ENCODE measurements at places on chromosomes 4 and X.

DNA sequence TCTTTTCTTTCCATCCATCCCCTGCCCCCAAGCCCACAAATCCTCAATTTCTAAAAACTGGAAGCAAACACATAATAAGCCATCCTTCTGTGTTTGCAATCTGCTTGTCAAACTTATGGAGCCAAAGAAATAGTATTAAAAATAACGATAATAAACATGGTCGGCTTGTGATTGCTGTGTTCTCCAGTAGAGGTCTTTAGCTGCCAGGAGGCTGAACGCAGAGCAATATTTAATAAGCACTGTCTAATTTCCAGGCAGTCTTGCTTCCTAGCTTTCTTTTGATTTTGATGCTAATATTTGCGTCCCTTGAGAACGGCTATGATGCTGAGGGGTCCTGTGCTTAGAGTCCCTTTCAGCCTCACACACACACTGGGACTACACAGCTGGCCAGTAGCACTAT is 3.2 kb upstream of the HELT start:
- DNase-seq, result no peak

DNA sequence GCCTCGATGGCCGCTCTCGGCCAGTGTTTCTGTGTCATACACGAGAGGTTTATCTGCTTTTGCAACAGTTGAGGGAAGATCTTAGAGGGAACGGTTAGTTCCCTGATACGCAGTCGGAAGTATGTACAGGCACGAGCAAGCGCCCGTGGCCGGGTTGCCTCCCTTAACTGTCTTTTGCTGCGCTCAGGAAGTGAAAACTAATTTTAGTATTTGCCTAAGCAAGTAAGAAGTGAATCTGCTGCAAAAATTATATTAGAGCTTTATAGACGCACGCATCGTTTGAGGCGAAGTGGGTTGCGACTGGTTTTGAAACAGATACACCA is 695 bp downstream of the MTM1 start:
- no peak for DNase-seq

GRCh38 chrX:13666836-13667235 is 13.9 kb downstream of the TCEANC start:
- DNase-seq, result no peak

GRCh38 chrX:148913971-148914370 is 413.6 kb downstream of the AFF2 start:
- no peak for DNase-seq

DNA sequence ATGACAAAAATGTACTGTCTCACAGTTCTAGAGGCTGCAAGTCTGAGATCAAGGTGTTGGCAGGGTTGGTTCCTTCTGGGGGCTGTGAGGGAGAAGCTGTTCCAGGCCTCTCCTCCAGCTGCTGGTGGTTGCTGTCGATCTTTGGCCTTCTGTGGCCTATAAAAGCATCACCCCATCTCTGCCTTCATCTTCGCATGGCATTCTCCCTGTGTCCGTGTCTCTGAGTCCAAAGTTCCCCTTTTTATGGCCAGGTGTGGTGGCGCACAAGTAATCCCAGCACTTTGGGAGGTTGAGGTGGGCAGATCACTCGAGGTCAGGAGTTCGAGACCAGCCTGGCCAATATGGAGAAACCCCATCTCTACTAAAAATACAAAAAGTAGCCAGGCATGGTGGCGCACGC is 31.5 kb upstream of the ARAF start:
- no peak for DNase-seq

DNA sequence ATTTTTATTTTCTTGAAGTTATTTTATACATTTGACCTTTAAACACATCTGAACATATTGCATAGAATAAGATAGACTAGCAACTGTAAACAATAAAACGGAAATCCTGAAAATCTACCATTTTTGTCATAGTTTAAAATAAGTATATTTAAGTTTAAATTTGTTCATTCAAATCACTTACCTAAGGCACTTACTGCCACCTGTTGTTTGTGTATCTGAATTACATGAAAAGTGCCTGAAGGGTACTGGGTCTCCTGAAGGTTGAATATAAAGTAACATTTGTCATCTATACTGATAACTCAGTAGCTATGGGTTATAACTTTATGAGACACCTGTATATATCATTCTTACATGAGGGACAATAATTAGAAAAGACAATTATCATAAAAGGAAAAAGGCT is 38.6 kb downstream of the TRPC5 start:
- no peak for DNase-seq

GRCh38 chr4:163598028-163598427 is 103.5 kb downstream of the TMA16 start:
- no peak for DNase-seq

GRCh38 chrX:100704581-100705203 is 27.2 kb downstream of the SYTL4 start:
- no peak for DNase-seq

DNA sequence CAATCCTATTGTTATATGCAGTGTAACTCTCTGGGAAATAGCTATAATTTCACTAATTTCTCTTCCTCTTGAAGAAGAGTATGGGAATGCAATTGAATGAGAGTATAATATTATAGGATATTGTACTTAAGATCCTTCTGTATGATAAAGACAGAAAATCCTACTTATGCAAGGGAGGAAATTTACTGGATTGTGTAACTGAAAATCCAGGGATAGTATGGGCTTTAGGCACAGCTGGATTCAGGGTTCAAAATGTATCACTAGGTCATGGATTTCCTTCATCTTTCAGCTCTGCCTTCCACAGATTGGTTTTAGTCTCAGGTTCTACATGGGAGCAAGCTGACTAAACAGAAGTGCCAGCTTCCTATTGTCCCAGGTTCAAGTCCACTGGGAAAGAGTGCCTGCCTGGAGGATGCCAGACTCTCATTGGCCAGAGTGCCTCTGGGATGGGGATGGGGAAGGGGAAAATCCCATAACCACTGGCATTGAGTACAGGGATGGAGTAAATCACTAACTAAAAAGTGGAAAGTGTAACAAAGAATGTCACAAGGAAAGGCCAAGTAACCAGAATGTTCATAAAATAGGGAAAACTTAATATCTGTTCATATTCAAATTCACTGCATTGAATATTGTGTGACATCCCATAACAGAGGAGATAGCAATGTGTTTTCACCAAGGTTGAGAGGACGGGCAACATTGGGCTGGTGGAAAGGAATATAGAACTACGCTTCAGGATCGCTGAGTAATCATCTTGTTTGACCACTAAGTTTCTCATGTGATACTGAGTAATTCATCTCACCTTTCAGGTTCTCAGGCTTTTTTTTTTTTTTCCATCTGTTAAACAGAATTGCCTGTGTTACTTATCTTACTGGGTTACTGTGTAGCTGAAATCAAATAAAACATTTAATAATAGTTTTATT is 75.7 kb downstream of the ANXA3 start:
- no peak for DNase-seq

DNA sequence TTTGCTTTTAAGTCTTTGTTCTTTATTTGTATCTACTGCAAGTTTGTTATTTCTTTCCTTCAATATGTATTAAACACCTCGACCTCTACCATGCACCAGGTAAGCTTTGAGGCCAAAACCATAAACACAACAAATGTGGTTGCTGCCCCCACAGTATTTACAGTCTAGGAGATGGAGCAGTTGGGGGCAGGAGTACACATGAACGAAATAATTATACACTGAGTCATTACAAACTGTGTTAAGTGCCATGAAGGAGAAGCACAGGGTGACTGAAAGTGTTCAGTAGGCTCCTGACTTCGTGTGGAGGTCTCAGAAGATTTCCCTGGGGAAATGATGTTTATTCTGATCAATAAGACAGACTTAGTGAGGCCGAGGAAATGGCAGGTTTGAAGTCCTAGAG is 30.3 kb downstream of the SLC25A43 start:
- no peak for DNase-seq

DNA sequence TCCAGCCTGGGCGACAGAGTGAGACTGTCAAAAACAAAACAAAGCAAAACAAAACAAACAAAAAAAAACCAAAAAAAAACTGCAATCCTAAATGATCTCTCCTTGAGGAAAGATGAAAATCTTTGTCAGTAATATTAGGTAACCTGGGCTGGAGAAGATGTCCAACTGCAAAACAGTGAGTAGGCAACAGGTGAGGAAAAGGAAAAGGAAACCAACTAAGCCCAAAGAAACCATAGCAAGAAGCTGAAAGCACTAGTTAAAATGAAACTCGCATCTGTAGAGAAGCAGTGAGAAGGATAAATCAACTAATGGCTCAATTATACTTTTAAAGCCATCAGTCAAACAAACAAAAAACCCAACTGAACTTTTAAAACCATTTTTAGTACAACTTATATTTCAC is 54.2 kb downstream of the ENOX2 start:
- DNase-seq, result no peak

DNA sequence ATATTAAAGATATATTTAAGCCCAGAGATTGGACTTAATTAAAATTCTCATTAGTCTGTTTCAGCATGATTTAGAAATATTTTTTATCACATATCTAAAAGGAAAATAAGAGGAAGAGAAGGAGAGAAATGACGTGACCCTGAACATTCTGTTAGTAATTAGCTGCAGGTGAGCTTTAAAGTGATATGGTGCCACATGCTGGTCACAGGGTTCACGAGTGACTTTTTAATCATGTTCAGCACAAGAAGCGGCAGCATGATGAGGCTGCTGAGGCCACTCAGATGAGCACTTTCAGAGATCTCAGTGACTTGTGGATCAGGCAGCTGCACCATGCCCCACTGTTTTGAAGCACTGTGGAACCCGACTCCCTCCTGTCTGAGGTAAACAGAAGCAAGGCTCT is 37.9 kb upstream of the NPY2R start:
- DNase-seq, result no peak

DNA sequence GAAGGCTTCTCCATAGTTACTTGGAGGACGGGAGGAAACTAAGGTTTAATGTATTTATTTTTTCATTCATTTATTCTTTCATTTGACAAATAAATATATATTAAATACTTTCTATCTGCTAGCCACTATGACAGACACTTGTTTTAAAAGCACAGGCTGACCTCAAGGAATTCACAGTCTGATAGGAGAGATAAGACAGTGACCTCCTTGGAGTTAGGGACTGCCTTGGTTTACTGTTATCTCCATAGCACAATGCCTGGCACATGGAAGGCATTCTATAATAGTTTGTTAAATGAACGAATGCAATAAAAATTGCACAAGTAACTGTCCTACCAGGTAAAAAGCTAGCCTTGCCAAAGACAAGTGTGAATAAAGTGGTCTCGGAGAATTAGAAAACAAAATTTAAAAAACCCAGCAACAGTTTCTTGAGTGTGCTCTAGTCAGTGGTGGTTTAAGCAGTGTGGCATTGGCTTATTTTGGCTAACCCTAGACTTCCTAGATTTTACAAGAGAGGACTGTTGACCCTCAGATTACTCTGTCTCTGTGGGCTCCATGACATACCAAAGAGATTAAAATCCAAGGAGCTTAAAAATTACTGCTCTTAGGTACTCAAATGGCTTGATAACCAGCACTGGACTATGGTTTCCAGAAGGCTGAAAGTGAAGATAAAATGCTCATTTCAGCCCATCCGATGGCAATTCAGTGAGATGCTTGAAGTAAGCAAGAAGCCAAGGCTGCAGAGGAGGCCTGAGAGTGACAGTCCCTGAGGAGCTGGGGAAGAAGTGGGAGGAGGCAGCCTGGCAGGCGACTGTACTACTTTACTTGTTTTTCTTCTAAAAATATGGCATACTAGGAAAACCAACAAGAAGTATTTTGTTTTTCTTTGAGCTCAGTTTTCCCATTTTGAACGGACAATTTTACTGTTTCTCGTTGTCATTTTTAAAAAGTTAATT is 9.6 kb downstream of the AFP start:
- DNase-seq, result no peak

DNA sequence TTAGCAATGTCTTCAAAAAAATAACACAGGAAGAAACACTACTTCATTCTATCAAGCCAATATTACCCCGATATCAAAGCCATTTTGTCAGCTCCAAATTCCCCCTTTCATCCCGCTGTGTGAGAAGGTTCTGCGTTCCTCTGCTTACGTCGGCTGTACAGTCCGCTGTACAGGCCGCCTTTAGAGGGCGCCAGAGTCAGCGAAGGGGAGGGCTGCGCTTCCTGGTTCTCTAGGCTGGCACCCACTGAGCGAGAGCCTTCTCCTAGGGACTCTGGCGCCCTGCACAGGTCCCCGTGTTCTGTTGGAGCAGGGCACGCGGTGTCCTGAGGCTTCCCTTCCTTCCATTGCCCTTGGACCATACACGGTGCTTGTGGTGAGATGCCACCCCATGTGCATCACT is 25.3 kb upstream of the CT45A1 start:
- no peak for DNase-seq

DNA sequence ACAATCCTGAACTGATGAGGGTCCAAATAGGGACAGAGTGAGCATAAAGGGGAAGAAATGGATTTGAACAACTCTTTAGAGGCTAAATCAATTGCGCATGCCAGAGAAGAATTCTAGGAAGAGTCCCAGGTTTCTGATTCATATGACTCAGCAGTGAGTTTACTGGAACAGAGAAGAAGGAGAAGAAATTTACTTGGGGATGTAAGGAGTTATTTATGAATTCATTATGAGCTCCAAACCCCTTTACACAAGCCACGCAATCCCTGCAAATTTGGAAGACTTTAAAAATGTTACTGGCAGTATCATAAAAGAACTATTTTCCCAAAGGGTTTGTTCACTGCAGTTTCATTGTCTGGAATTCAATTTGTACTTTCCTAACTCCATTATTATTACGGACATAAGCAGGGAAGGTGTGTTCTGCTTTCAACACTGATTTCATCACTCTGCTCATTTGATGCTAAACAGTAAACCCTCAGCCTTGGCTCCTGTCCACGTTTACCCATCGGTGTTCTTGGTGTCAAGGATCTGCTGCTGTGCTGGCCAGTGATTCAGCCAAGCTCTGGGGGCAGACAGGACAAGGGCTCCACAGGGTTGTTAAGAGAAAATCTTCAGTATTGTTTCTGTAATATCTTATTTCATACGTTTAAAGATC is 273.7 kb downstream of the HNRNPD start:
- no peak for DNase-seq

- no peak for DNase-seq
These were observed 281.0 kb downstream of the LDB2 start for GRCh38 chr4:16617435-16617834.

- DNase-seq, result no peak
These were observed 78.8 kb downstream of the LDB2 start for GRCh38 chr4:16819652-16820051.

GRCh38 chr4:114318309-114318708 is 280.3 kb upstream of the UGT8 start:
- DNase-seq, result peak; percentile 43

DNA sequence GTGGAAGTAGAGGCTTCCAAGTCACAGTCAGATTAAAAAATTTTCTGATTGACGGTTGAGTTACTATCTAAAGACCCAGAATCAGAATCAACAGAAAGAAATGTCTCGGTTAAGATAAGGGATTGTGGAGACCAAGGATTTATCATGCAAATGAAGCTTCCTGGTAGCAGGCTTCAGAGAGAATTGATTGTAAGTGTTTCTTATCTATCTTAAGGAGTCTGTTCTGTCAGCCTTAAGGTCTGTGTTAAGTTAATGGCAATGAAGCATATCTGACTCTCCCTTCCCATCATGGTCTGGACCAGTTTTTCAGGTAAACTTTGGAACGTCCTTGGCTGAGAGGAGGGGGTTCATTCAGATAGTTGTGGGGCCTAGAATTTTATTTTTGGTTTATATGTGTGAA is 780.2 kb downstream of the FAM133A start:
- no peak for DNase-seq

- DNase-seq, result no peak
These were observed 26.3 kb upstream of the PPP2R2C start for GRCh38 chr4:6498511-6499237.
